ENCODE measurements at places on chromosomes 1 and 21. TPM values are rescaled to one million over a fixed set of nuclear protein-coding genes. Genes with fewer than 3 reads are reported as not detected.

DNA sequence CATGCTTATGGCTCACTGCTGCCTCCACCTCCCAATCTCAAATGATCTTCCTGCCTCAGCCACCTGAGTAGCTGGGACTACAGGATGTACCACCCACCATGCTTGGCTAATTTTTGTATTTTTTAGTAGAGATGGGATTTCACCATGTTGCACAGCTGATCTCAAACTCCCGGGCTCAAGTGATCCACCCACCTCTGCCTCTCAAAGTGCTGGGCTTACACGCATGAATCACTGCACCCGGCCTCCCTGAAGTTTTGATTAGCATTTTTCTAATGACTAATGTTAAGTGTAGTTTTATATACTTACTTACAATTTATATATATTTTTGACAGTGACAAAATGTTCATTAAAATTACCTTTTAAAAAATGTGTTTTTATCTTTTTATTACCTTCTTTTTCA is 41.1 kb downstream of the ZNF678 start:
- no peak overlapping the region for H3K27ac ChIP-seq
- H3K4me3 ChIP-seq: no peak overlapping the region
- no peak for DNase-seq
- peaks cover 6% of the 10 kb centered on the region for H3K4me1 ChIP-seq
- peaks cover 57% of the 10 kb centered on the region for H3K36me3 ChIP-seq
- H3K27me3 ChIP-seq: no peaks in the 10 kb centered on the region

GRCh38 chr1:227127891-227128290 is 187.8 kb downstream of the COQ8A start:
- H3K36me3 ChIP-seq: no peaks in the 10 kb centered on the region
- DNase-seq: no peak
- no peaks in the 10 kb centered on the region for H3K27me3 ChIP-seq

GRCh38 chr1:31617916-31618746 is 642 bp downstream of the HCRTR1 start:
- H3K4me3 ChIP-seq: no peak overlapping the region
- H3K27ac ChIP-seq: no peak overlapping the region
- peak; percentile 63 for DNase-seq
- H3K36me3 ChIP-seq: no peaks in the 10 kb centered on the region
- peaks cover 2% of the 10 kb centered on the region for H3K4me1 ChIP-seq

PTPRU gene
- 0.56 TPM for total RNA-seq

- H3K27me3 ChIP-seq: no peaks in the 10 kb centered on the region
- no peak for DNase-seq
- H3K36me3 ChIP-seq: no peaks in the 10 kb centered on the region
- no peak overlapping the region for H3K4me3 ChIP-seq
- H3K27ac ChIP-seq: peak overlapping the region; percentile 51
- peaks cover 10% of the 10 kb centered on the region for H3K4me1 ChIP-seq
Observed at GRCh38 chr1:94884106-94884505, 42.8 kb downstream of the CNN3 start.

- no peak for DNase-seq
- no peaks in the 10 kb centered on the region for H3K27me3 ChIP-seq
- no peaks in the 10 kb centered on the region for H3K36me3 ChIP-seq
- H3K4me1 ChIP-seq: no peaks in the 10 kb centered on the region
- H3K27ac ChIP-seq: no peak overlapping the region
Observed at GRCh38 chr1:3504151-3504821, 49.8 kb downstream of the ARHGEF16 start.
